ENCODE measurements at places on chromosomes 6 and 20. TPM values are rescaled to one million over a fixed set of nuclear protein-coding genes. Genes with fewer than 3 reads are reported as not detected.

- H3K27ac ChIP-seq, result no peak overlapping the region
- H3K4me1 ChIP-seq, result peaks cover 7% of the 10 kb centered on the region
- no peaks in the 10 kb centered on the region for H3K27me3 ChIP-seq
- DNase-seq, result no peak
- H3K4me3 ChIP-seq, result no peak overlapping the region
Observed at GRCh38 chr20:61437280-61438206, 185.5 kb downstream of the CDH4 start.

- H3K4me3 ChIP-seq, result peak overlapping the region; percentile 72
- H3K36me3 ChIP-seq, result no peaks in the 10 kb centered on the region
- peak; percentile 98 for DNase-seq
- H3K27ac ChIP-seq, result peak overlapping the region; percentile 98
Observed at GRCh38 chr6:35731414-35731735, 5.5 kb upstream of the ARMC12 start.

GRCh38 chr6:88062376-88062775, 14.7 kb downstream of the SPACA1 start:
- H3K4me1 ChIP-seq, result no peaks in the 10 kb centered on the region
- no peak overlapping the region for H3K4me3 ChIP-seq
- no peak overlapping the region for H3K27ac ChIP-seq
- no peak for DNase-seq
- H3K36me3 ChIP-seq, result no peaks in the 10 kb centered on the region

GRCh38 chr6:111624401-111625098, 18.9 kb upstream of the TRAF3IP2 start:
- H3K27ac ChIP-seq, result no peak overlapping the region
- no peak for DNase-seq
- H3K4me3 ChIP-seq, result no peak overlapping the region
- no peaks in the 10 kb centered on the region for H3K36me3 ChIP-seq
- H3K4me1 ChIP-seq, result no peaks in the 10 kb centered on the region

The C4A gene
- total RNA-seq, result 24.6 TPM

The MCM3 gene
- total RNA-seq, result 55.9 TPM

- H3K4me1 ChIP-seq, result no peaks in the 10 kb centered on the region
- no peaks in the 10 kb centered on the region for H3K36me3 ChIP-seq
- H3K27me3 ChIP-seq, result no peaks in the 10 kb centered on the region
- no peak overlapping the region for H3K4me3 ChIP-seq
- no peak overlapping the region for H3K27ac ChIP-seq
- DNase-seq, result no peak
Observed at GRCh38 chr6:161068321-161068741, 76.8 kb downstream of the MAP3K4 start.

GRCh38 chr20:13131688-13132087, 89.4 kb upstream of the ISM1 start:
- H3K27me3 ChIP-seq, result no peaks in the 10 kb centered on the region
- H3K36me3 ChIP-seq, result no peaks in the 10 kb centered on the region
- H3K4me3 ChIP-seq, result no peak overlapping the region
- H3K27ac ChIP-seq, result no peak overlapping the region
- no peak for DNase-seq

DNA sequence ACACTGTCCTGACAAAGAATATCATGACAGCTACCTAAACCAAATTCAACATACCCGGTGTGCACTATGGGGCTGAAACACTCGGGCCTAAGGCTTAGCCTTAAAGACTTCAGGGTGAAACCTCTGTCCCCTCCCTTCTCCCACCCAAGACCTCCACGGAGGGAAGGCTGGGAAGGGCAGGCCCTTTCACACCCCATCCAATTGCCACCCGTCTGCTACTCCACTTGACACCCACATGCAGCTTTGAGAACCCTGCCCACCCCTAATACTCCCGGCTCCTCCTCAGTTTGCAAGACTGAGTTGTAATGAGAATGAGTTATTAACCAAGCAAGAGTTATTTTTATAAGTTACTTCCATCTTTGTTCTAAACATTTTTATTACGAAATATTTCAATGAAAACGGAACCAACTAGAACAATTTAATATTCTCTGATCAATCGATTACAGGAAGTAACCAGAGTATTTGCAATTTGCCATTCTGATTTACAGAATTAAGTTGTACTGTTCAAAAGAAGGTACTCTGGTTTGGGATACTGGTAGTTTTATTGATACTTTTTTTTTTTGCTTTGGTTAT, 3.7 kb downstream of the TAF4 start:
- H3K27ac ChIP-seq, result no peak overlapping the region
- no peak overlapping the region for H3K4me3 ChIP-seq
- no peaks in the 10 kb centered on the region for H3K27me3 ChIP-seq
- DNase-seq, result no peak

GRCh38 chr20:37190354-37191112, 11.2 kb upstream of the MROH8 start:
- no peak for DNase-seq
- H3K4me3 ChIP-seq, result no peak overlapping the region
- H3K27ac ChIP-seq, result no peak overlapping the region
- no peaks in the 10 kb centered on the region for H3K36me3 ChIP-seq
- H3K27me3 ChIP-seq, result no peaks in the 10 kb centered on the region
- H3K4me1 ChIP-seq, result peaks cover 15% of the 10 kb centered on the region

The ACOT13 gene
- total RNA-seq, result 15.6 TPM

The NNAT gene
- 8.7 TPM for total RNA-seq

DNA sequence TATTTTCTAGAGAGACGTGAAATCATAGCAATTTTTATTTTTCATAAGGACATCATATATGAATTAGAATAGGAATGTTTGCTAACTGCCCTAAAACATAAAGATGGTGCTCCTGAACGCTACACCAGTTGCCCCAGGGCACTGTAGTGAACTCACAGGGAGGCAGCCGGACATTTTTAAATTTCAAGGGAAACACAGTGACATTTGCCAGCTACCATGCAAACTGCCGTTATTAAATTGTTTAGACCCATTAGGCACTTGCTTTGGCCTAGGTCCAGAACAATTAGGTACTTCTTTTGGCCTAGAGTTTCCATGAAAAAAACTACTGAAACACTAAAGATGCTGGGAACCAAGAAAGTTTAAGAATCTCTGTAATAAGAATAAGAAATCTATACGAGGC, 24.9 kb upstream of the CFAP206 start:
- no peaks in the 10 kb centered on the region for H3K27me3 ChIP-seq
- no peaks in the 10 kb centered on the region for H3K36me3 ChIP-seq
- H3K27ac ChIP-seq, result no peak overlapping the region
- no peak for DNase-seq
- H3K4me3 ChIP-seq, result no peak overlapping the region
- H3K4me1 ChIP-seq, result no peaks in the 10 kb centered on the region

- H3K4me3 ChIP-seq, result no peak overlapping the region
- no peak overlapping the region for H3K27ac ChIP-seq
- no peaks in the 10 kb centered on the region for H3K27me3 ChIP-seq
- H3K4me1 ChIP-seq, result no peaks in the 10 kb centered on the region
Observed at GRCh38 chr6:84512391-84512790, 252.0 kb downstream of the TBX18 start.

The PCSK2 gene
- 5.1 TPM for total RNA-seq

- H3K27ac ChIP-seq, result no peak overlapping the region
- H3K27me3 ChIP-seq, result no peaks in the 10 kb centered on the region
- H3K4me3 ChIP-seq, result no peak overlapping the region
- H3K4me1 ChIP-seq, result peaks cover 6% of the 10 kb centered on the region
- no peak for DNase-seq
Observed at GRCh38 chr20:50367739-50368375, 142.3 kb upstream of the PTPN1 start.

DNA sequence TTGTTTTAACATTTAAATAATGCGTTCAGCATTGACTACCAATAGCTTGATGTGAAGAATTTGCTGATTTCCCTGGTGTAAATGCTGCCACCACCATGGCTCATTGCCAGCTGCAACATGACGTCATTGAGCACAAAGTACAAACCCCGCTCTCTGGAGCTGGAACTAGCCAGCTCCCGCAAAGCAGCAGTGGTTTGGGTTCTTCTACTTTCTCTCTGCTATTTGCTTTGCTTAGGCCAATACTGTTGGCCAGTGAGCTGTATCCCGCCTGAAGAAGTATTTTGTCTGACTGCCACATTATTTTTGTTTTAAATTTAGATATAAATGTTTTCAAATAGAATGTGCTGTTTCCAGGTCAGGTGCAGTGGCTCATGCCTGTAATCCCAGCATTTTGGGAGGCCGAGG, 47.4 kb upstream of the KIF13A start:
- DNase-seq, result no peak
- H3K27ac ChIP-seq, result no peak overlapping the region

- H3K27ac ChIP-seq, result no peak overlapping the region
- no peaks in the 10 kb centered on the region for H3K4me1 ChIP-seq
- H3K4me3 ChIP-seq, result no peak overlapping the region
- no peaks in the 10 kb centered on the region for H3K36me3 ChIP-seq
Observed at GRCh38 chr6:49342410-49342809, 120.6 kb downstream of the MMUT start.

The FLRT3 gene
- total RNA-seq, result 11.6 TPM

Measured in testis (tissue), 5 donors.